Epithelial cell of proximal tubule (primary cell): ENCODE measurements at places on chromosomes 11 and 22.
A peak's percentile ranks its signal among the peaks of the same experiment; 100 is the strongest.

GRCh38 chr11:75142714-75143419 is 8.0 kb upstream of the SLCO2B1 start:
- DNase-seq: peak; percentile 42

DNA sequence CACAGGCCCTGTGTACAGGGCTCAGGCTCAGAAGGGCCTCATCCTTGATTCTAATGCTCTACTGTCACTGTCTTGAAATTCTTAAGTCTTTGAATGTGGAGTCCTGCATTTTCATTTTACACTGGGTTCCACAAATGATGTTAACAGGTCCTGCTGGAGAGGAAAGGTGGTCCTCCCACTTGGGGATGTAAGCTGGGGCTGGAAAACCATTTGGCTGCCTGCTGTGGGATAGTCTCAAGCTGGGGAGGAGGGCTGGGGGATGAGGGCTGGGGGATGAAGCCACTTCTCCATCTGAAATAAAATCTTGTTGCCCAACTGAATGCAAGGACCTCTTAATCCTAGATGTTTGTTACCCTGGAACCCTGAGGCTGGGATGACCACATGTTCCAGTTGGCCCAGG is 423.0 kb downstream of the TENM4 start:
- DNase-seq: no peak

DNA sequence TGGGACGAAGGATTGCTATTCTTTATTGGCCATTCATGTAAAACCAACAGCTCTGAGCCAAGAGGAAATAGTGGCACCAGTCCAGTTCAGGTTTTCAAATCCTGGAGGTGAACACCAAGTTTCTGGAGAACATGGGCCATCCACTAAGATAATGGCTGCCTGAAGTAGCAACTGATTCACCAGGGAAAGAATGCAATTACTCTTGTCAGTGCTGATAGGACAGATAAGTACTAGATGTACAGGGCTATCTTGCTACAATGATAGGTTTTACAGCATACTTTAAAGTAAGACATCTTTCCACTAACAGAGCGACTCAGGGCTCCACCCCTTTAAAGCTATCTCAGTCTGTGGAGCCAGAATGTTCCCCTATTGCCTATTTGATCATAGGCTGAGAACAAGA is 36.8 kb upstream of the APOA1 start:
- DNase-seq: no peak

- no peak for DNase-seq
Measured at GRCh38 chr22:20127869-20128618, 3.6 kb upstream of the ZDHHC8 start.

GRCh38 chr22:38882972-38883622 is 11.1 kb upstream of the CBX6 start:
- no peak for DNase-seq

DNA sequence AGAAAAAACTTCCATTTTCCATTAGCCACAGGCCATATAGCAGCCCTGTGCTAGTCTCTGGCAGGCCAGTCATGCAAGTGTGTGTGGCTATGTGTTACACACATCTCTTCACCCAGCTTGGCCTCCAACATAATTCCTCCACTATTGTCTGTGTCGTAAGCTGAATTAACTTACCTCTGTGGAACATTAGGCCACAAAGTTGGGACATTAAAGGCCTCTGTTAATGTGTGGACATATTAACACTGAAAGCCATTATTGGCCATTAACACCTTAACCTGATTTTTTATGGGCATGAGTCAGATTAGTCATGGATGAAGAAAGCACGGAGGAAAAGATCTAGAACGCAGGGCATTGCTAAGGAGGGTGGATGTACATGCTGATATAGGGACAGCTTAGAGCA is 100.1 kb downstream of the DBX1 start:
- DNase-seq: peak; percentile 82

DNA sequence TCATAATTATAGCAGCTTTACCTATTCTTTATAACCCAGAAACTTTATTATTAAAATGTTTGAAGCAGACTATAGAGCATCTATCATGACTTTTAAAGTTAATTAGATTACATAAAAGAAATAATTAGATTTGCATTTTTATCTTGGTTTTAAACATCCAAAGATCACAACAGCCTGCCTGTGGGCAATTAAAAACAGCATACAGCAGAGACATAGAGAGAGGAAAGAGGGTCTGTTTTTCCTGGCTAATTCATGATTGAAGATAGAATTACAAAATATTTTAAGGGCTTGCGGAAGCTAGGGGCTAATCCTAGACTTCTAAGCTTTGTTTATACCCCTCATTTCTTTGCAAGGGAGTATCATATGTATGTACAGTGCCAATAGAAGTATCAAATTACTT is 178.1 kb downstream of the SOX6 start:
- DNase-seq: no peak

DNA sequence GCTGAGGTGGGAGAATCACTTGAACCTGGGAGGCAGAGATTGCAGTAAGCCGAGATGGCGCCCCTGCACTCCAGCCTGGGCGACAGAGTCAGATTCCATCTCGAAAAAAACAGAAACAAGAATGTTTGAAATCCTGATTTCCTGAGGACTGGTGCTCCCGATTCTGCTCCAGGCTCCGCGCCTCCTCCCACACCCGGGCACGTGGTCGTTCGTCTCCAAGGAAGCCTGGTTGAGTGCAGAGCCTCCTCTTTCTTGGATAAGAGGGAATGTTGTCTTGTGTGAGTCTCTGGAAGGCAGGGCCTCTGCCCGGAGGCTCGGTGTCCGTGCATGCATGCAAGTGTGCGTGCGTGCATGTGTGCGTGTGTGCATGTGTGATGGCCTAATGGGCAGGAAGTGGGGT is 30.1 kb downstream of the BRSK2 start:
- DNase-seq: no peak

DNA sequence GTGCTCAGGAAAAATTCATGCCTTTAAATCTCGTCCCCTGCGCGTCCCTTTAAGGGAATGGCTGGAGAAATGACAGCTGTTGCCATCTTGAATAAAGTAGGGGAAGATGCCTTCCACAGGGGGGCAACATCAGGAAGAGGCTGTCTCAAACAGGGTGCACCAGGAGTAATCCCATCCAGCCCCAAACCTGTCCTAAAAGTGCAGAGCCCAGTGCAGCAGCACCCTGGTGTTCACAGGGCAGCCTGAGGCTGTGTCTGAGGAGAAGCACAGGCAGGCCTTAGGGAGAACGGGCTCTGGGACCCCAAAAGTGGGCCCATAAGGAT is 10.8 kb upstream of the C11orf96 start:
- DNase-seq: no peak

- peak; percentile 18 for DNase-seq
Measured at GRCh38 chr11:124402326-124402922, 3.6 kb upstream of the OR8B3 start.

- no peak for DNase-seq
Measured at GRCh38 chr11:92728628-92729027, 240.8 kb upstream of the MTNR1B start.

GRCh38 chr22:24066865-24067264 is 55.8 kb downstream of the CABIN1 start:
- no peak for DNase-seq

- DNase-seq: no peak
Measured at GRCh38 chr11:114228435-114229411, 67.5 kb upstream of the NNMT start.

GRCh38 chr11:124535552-124536232 is 7.8 kb downstream of the OR8B12 start:
- DNase-seq: no peak

DNA sequence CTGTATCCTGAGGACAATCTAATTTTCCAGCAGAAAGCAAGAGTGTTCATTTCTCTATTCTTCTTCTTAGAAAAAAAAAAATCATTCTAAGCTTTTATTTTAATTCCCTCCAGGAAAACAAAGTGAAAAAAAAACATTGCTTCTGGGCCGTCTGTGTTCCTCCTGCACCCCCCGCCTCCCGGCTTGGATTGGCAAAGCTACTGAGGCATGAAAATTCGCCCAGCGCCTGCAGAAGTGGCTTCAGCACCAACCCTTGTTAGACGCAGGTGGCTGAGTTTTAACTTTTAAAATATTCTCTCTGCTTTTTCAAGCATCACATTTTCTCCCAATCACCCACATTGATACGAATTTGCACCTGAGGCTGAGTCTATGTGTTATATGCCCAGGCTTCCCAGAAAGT is 401.6 kb downstream of the BRD1 start:
- DNase-seq: no peak

DNA sequence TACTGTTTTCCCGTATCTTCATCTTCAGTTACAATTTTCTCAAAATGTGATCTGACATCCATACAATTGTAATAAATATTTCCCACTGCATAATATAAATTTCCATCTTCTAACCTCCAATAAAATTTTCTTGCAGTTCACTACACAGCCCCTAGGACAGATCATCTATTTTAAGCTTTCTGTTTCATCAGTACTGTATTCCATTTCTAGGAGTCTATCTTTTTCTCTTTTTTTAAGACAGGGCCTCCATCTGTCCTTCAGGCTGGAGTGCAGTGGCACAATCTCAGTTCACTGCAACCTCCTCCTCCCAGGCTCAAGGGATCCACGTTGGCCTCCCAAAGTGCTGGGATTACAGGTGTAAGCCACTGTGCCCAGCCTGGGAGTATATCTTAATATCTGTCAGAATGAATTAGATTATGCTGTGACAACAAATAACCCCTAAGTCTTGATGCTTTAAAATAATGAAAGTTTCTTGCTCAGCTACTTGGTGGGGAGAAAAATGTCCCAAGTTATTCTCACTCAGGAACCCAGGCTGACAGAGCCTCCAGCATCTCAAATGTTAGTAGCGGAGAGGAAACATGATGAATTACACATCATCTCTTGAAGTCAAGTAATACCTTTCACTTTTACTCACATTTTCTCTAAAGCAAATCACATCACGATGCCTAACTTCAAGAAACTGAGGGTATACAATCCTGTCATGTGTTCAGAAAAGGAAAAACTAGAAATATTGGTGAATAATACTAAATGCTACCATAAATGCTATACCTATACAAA is 92.2 kb downstream of the BUD13 start:
- no peak for DNase-seq

DNA sequence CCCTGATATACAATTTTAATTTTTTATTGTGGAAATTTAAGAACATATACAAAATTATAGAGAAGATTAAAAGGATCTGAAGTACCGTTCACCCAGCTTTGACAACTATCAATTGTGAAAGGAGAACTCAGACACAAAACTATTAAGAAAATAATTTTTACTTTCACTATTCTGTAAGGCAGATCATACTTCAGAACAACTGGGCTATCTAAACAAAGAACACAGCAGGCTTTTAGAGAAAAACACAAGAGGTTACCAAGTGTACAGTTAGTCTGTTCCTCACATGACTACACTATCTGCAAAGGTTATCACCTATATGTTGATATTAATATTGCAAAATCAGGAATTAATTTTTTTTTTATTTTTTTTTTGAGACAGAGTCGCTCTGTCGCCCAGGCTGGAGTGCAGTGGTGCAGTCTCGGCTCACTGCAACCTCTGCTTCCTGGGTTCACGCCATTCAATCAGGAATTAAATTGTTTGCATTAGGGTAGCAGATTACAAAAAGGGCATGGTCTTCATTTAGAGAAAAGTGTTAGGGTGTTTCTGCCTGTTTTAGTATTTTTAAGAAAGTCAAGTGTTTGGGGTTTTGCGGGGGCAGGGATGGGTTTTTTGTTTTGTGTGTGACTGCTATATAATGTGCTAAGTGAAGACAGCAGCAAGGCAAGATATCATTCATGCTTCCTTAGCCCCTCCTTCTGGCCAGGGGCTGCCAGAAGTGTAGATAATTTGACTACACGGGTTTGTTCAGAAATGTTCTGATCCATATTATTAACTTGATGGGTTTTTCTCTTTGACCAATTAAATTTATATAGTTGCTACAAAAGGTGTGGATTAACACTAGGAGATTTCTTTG is 27.6 kb upstream of the SIK2 start:
- no peak for DNase-seq

- no peak for DNase-seq
Measured at GRCh38 chr11:104654181-104654813, 244.0 kb downstream of the CASP12 start.

GRCh38 chr22:50343541-50343935 is 411 bp downstream of the PPP6R2 start:
- no peak for DNase-seq

GRCh38 chr11:101129203-101129943 is at the start of gene PGR:
Gene PGR (minus strand): TSS chr11:101129813. CDS start chr11:101129070, 743 bp downstream.
- no peak for DNase-seq

DNA sequence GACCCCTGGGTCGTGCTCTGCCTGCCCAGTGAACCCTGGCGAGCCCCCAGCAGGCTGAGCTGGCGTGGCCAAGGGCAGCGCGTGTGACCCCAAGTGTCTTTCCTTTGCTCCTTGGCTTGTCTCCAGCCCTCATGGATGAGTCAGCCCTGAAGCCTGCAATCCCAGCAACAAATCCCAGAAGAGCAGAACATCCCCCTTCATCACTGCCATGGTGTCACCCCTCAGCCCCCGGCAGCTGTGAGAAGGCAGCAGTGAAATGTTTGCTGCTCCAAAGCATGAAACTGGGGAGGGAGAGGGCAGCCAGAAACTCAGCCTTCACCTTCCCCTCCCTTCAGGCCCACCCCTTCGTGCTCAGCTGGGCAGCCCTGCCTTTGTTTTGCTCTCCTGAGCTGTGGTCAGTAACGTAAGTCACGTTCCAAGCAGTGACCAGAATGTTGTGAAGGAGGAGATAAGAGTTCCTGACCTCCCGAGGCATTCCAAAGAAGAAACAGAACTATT is 29.8 kb downstream of the ADAMTS15 start:
- peak; percentile 51 for DNase-seq

GRCh38 chr11:37230865-37231264 is 632.8 kb upstream of the RAG2 start:
- DNase-seq: no peak

DNA sequence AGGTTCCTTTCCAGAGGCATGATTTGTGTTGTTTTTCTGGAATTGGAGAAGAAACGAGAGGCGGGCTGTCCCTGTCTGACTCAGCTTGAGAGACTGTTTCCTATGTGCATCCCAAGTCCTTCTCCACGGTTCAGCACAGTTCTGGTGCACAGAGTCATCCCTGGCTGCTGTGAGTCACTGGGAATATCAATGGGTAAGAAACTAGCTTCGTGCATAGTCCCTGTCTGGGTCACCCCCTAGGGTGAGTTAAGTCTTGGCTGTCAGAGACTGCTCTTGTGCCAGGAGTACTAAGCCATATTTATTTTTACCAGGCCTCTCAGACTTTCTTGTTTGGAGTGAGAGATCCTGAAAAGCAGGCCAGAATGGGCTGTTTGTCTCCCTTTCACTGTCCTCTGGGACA is 2.4 kb upstream of the LRP4 start:
- DNase-seq: peak; percentile 99

- no peak for DNase-seq
Measured at GRCh38 chr11:70158201-70158600, 44.9 kb upstream of the FADD start.
